ENCODE measurements at places on chromosomes 6 and 20. TPM values are rescaled to one million over a fixed set of nuclear protein-coding genes. Genes with fewer than 3 reads are reported as not detected.

SLC52A3 gene
- 130 TPM for polyA plus RNA-seq

DNA sequence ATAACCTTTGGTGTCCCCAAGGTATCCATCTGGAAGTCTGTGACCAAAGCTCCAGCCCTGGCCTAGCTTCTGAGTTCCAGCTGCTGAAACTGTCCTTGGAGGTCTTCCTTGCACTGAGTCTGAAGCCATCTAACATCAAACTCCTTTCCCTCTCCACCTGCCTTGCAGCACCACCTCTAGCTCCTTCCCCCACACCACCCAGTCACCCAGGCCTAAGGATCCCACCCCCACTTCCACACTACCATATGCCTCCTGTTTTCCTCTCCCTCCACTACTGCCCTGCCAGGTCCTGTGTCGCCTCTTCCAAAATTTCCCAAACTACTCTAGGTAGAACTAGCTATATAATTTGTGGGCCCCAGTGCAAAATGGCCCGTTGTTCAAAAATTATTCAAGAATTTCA is 10.8 kb upstream of the MATN4 start:
- no peak for DNase-seq

GRCh38 chr20:42113236-42113635 is 495.1 kb upstream of the CHD6 start:
- DNase-seq, result no peak

- DNase-seq, result no peak
Observed at GRCh38 chr6:10303608-10304506, 111.0 kb downstream of the TFAP2A start.

All from testis (tissue), 5 donors.